Large intestine (tissue), 12 donors: ENCODE measurements at places on chromosomes 1 and 21. TPM values are rescaled to one million over a fixed set of nuclear protein-coding genes. Genes with fewer than 3 reads are reported as not detected.

DNA sequence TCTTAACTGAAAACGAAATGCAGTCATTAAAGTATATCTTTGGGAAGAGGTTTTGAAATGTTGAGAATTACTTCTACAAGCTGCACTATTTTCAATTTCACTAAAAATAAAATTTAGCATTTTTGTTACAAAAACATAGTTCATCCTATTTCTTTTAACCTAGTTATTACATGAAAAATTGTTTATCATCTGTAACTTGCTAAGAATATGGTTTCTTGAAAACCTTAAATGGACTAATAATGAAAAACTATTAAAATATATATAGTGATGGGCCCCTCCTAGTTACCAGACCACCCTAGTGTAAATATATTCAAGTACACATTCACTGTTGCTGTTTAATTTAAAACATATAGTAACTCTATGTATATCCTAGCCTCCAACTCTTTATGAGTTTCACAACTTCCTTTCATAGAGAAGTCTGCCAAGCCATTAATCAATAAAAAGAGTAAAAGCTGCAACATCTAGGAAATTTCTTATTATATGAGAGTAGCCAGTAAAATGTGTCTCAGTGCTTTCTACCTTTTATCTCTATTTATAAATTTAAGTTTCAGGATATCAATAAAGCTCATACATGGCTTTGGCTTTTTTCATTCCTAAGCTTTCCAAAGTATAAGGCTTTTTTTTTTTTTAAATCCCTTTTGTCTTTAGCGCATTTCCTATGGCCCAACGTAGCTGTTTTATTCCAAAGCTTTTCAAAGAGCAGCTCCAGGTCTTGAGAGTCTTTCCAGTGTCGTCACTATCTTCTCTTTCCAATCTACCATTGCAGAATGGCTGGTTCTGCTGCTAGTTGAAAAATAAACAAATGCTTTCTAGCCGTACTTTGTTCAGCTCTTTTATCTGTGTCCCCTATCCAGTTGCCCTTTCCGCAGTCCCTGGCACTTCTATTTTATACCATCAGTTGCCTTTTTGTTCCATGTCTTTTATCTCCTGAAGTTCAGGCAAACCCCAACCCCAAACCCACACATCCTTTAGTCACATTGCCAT, 6.5 kb downstream of the IRF2BP2 start:
- peaks cover 32% of the 10 kb centered on the region for H3K36me3 ChIP-seq
- H3K27ac ChIP-seq, result peak overlapping the region; percentile 99
- peak; percentile 80 for DNase-seq
- peaks cover 37% of the 10 kb centered on the region for H3K4me1 ChIP-seq
- no peaks in the 10 kb centered on the region for H3K27me3 ChIP-seq
- H3K4me3 ChIP-seq, result peak overlapping the region; percentile 86

DNA sequence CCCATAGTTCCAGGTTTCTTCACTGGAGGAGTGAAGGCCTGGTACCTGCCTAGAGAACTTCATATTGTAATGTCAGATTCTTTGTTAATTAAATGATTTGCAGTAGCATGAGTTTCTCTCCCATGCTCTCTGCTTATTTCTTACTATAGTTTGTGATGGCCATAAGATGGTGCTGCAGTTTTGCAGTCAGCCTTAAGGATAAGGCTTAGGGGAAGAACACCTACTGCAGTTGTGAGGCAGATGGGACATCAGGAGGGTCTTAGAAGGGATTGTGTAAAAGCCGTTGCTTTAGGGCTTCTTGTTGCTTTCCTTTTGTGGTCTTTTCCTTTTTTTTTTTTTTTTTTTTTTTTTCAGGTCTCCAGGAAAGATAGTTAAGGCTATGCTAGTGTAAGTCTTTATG, 61.8 kb downstream of the MACF1 start:
- H3K27ac ChIP-seq, result no peak overlapping the region
- peak; percentile 24 for DNase-seq
- peaks cover 2% of the 10 kb centered on the region for H3K36me3 ChIP-seq
- no peak overlapping the region for H3K4me3 ChIP-seq
- H3K27me3 ChIP-seq, result no peaks in the 10 kb centered on the region
- peaks cover 10% of the 10 kb centered on the region for H3K4me1 ChIP-seq

DNA sequence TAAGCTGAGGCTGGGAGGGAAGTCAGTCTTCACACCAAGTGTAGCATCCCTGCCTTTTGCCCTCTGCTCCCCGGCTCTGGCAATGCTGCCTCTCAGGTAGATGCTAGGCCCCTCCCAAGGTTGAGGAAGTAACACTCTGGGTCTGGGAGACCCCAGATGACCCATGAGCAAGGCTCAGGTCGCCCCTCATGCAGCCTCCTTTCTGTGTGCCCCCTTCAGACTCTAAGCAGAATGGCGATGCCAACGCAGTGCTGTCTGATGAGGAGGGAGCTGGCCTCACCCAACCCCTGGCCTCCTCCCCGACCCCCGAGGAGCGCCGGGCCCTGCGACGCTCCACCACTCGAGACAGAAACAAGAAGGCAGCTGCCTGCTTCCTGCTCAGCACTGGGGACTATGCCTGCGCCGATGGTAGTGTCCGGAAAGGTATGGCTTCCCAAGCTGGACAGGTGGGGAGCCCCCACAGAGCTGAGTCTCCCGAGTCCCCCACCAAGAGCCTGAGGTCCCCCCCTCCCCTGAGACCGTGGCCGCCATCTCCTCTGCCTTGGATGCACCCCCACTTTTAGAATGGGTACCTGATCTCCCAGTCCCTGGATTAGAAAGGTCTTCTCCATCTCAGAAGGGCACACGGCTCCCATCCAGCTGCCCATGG, 15.8 kb downstream of the KCNC4 start:
- no peaks in the 10 kb centered on the region for H3K27me3 ChIP-seq
- H3K4me1 ChIP-seq, result no peaks in the 10 kb centered on the region
- DNase-seq, result no peak
- no peak overlapping the region for H3K27ac ChIP-seq
- no peak overlapping the region for H3K4me3 ChIP-seq

- H3K4me3 ChIP-seq, result no peak overlapping the region
- no peak for DNase-seq
- H3K36me3 ChIP-seq, result no peaks in the 10 kb centered on the region
- no peaks in the 10 kb centered on the region for H3K27me3 ChIP-seq
- H3K27ac ChIP-seq, result no peak overlapping the region
Measured at GRCh38 chr1:221397606-221398005, 344.3 kb downstream of the DUSP10 start.

GRCh38 chr1:153841463-153841994, 66.3 kb downstream of the SLC27A3 start:
- no peak overlapping the region for H3K4me3 ChIP-seq
- DNase-seq, result no peak
- no peaks in the 10 kb centered on the region for H3K36me3 ChIP-seq
- no peaks in the 10 kb centered on the region for H3K4me1 ChIP-seq
- H3K27me3 ChIP-seq, result no peaks in the 10 kb centered on the region
- no peak overlapping the region for H3K27ac ChIP-seq

GRCh38 chr1:150511551-150511950, 3.6 kb downstream of the ECM1 start:
- no peak overlapping the region for H3K4me3 ChIP-seq
- DNase-seq, result no peak
- peaks cover 10% of the 10 kb centered on the region for H3K4me1 ChIP-seq
- no peak overlapping the region for H3K27ac ChIP-seq
- peaks cover 16% of the 10 kb centered on the region for H3K36me3 ChIP-seq

MATN1 gene
- 0.30 TPM for polyA plus RNA-seq

SPOCD1 gene
- polyA plus RNA-seq, result 1.2 TPM

LAMC2 gene
- 33.4 TPM for polyA plus RNA-seq

DIO1 gene
- polyA plus RNA-seq, result 0.58 TPM

COL18A1 gene
- 44.4 TPM for polyA plus RNA-seq

DDR2 gene
- 18.3 TPM for polyA plus RNA-seq
